DMS 273 treated with DMSO at 0.1 percent for 48 hours (cell line): ENCODE measurements at places on chromosomes 6 and 20.
A peak's percentile ranks its signal among the peaks of the same experiment; 100 is the strongest.

DNA sequence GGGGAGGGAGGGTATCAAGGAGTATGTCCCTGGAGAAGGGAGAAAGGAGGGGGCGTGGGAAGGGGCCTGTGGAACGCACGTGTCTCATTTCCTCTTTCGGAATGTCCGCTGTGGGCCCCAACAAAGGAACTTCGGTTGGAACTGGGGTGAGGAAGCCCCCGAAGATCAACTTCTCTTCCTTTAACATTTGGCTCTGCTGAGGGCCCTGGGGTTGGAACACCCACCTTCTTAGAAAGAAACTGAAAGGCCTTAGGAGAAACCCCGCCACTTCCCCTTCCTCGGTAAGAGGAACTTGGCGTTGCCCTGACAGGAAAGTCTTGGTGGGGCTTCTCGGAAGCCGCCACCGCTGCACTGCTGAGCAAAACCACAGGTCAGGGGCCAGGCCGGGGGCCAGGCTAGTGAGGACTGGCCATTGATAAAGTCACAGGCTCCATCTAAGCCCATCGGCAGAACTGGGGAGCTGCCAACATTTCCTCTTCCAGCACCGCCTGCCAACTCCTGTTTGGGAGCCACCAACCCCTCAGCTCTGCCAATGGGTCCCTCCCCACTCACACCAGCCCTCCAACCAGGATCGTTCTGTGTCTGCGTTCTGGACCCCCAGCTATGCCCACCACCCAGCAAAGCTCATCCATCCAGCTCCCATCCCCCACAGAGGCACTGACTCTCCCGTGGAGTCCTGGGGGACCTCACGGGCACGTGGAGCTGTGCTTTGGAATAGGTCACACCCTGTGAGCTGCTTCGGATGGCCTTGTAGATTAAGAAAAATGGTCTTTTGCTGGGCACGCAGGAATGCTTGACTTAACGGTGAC is 44.8 kb downstream of the FGD2 start:
- DNase-seq: no peak

GRCh38 chr6:110858016-110858415 is 16.6 kb upstream of the AMD1 start:
- DNase-seq: no peak

DNA sequence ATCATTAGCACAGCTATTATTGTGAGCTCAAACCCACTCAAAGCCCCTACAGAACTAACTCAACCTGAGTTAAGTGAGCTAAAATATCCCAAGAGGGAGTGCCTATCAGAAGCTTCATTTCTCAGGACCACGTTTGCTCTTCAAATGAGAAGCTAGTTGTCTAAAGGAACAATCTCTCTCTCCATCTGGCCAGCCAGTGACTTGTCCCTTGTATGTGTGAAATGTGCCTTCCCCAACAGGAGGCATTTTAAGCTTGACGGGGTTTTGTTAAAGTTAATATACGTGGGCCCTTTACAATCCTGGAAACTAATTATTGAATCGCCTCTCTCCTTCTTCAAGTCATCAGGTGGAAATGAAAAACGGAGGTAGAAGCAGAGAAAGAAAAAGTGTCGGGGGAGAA is 62.0 kb downstream of the TRERF1 start:
- DNase-seq: no peak

DNA sequence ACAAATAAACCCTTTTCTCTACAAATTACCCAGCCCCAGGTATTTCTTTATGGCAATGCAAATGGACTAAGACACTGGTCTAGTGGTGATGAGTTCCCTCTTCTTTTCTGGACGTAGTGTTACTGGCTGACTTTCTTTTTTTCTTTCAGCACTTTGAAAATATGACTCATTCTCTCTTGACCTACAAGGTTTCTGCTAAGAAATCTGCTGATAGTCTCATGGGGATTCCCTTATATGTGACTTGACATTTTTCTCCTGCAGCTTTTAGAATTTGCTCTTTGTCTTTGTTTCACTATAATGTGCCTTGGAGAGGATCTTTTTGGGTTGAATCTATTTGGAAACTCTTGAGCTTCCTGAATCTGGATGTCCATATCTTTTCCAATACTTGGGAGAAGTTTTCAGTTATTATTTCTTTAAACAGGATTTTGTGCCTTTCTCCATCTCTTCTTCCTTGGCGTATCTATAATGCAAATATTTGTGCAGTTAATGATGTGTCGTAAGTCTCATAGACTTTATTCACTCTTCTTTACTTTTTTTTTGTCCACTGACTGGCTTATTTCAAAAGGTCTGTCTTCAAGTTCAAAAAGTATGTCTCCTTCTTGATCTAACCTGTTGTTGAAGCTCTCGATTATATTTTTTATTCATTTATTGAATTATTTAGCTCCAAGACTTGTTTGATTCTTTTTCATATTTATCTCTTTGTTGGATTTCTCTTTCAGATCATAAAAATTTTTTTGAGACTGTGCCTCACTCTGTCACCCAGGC is 42.2 kb upstream of the TPD52L1 start:
- no peak for DNase-seq

GRCh38 chr6:35634316-35634715 is 54.4 kb downstream of the FKBP5 start:
- no peak for DNase-seq

GRCh38 chr6:166629628-166630027 is 2.6 kb upstream of the RPS6KA2 start:
- DNase-seq: no peak

GRCh38 chr20:3753098-3753497 is 14.5 kb downstream of the ADISSP start:
- DNase-seq: peak; percentile 23

- DNase-seq: no peak
These were observed 107.0 kb upstream of the DST start for GRCh38 chr6:56749632-56750151.
